ENCODE measurements at places on chromosomes 13 and 19.

- no peak for ATAC-seq
These were observed 151.9 kb downstream of the LACC1 start for GRCh38 chr13:44031555-44031954.

DNA sequence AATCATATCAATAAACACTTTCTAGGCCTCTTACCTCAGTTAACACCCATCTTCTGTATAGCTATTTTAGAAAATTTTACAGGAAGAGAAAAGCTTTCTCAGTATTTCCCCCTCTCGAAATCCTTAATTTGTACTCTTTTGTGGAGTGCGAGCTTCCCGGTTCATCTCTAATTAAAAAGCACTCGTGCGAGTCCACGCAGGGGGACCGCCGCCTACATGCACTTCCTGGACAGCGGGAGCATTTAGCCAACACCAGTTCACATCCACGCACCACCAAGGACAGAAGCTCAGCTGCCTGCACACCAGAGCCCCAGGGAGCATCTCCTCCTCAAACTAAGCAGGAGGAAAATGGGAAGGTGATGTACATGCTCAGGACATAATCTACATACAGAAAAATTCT lies 60.0 kb downstream of the RASA3 start:
- ATAC-seq, result no peak

- no peak for ATAC-seq
These were observed 184.8 kb downstream of the SHISA2 start for GRCh38 chr13:25867038-25867437.

DNA sequence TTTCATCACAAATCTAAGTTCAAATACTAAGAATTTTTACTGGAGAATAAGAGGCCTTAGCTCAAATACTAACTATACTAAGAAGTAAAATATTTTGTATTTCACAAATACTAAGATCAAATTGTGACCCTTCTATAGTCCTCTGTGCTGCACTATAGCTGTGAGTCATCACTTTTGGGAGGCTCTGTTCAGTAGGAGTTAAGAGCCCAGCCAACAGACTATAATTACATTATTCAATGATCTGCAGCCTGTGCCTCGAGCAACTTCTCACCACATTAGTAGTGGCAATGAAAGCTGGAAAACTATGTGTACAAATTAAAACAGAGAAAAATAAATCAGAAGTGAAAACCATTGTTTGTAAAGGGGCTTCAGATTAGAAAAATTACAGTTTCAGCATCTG lies 147.3 kb upstream of the GPC6 start:
- ATAC-seq, result peak; percentile 47

DNA sequence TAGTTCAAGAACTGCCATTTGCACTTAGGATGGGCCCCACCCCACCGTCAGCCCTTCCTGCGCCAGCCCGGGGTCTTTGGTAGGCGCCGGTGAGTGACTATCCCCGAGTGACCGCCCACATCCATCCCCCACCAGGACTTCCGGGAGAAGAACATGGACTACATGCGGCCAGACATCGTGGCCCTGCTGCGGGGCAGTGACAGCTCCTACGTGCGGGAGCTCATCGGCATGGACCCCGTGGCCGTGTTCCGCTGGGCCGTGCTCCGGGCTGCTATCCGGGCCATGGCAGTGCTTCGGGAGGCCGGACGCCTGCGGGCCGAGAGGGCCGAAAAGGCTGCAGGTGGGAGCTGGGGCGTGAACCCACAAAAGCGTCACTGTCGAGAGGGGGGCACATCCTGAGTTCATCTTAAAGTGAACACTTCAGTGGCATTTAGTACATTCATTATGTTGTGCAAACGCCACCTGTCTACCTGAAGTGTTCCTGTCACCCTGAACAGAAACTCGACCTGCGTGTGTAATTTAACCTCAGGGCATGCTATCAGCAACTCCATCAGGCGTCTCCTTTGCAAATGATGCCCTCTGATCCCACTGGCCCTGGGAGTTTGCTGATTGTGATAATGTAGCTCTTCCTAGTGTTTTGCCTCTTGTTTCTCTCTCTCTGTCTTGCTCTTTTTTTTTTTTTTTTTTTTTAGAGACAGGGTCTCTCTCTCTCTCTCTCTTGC lies 42.4 kb upstream of the USE1 start:
- ATAC-seq, result no peak

DNA sequence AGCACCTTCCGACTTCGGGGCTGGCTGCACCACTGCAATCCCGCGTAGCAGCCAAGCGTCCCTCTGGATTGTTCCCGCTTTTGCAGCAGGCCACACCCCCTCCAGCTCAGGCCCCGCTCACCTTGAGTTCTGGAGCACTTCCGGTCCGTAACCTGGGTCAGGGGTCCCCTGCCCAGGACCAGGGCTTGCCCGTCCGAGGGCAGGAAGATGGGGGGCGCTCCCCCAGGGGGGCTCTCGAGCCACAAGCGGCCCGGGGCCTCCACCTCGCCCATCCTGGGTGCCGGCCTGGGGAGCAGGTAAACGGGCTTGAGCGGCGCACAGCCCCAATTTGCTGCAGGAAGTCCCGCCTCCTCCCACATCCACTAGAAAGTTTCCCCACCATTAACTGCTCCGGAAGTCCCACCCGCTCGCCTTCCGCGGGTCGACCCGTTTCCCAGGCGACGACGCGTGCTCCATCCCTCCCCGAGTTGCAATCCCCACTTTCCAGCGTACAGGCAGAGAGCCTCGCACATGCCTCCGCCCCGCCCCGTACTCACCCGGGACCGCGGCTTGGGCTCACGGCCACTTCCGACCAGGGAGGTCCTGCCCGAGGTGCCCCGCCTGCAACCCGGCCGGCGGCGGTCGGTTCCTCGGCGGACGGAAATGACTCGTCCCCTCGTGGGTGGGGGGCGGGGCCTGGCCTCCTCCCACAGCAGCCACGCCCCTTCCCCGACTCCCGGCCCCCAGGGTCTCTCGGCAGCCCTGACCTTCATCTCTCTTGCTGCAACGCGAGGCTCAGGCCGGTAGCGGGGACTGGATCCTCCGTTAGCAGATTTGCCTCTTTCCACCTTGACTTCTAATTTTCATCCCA lies at the start of gene PNKP:
TSS of gene PNKP (minus strand) at position 644 of the 850 bp plus-strand sequence. CDS start at position 272, 372 bp downstream.
- peak; percentile 50 for ATAC-seq

GRCh38 chr13:81246556-81246955 lies 905.6 kb upstream of the SPRY2 start:
- ATAC-seq, result no peak

DNA sequence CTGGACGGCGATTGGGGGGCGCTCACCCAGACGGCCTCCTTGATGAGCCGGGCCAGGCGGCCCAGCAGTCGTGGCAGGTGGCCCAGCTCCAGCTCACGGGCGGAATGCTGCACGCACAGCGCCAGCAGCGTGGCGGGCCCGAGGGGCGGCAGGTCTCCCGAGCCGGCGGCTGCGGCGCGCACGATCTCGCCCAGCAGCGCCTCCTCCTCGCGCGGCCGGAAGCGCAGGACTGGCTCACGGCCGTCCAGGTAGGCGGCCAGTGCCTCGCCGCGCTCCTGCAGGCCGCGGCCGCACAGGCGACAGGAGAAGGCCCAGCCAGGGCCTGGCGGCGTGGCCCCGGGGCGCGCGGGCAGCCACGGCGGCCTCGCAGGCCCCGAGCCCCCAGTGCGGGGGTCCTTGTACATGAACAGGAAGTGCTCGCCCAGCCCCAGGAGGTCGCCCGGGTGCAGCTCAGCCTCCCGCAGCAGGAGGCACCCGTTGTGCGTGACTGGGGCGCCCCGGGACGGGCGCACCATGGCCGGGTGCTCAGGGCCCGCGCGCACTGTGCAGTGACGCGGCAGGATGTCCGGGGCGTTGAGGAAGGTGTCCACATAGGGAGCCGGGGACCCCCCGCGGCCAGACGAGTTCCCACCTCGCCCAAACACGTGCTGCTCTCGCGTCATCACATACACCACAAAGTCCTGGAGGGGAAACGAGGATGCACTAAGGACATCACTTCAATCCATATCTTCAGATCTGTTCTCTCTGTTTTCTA lies 9.6 kb upstream of the MAMSTR start:
- ATAC-seq, result no peak

DNA sequence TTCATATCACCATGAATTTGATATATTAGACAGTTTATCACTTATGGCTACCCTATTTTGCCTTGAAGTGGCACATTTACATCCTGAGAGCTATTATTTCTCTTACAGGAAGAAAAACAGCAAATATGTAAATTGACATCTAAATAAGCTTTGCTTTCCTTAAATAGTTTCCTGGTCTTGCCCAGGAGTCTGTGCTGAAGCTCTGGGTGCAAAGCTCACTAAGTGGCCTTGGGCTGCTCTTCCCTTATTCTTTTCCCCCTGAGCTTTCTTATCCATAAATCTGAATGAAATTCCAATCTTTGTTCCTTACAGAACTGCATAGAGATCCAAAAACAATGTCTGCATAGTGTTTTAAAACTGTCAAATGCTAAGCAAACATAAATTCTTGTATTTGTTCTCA lies 56.3 kb downstream of the TNFSF13B start:
- no peak for ATAC-seq

- peak; percentile 57 for ATAC-seq
These were observed 47.1 kb downstream of the MLLT1 start for GRCh38 chr19:6232601-6233055.

DNA sequence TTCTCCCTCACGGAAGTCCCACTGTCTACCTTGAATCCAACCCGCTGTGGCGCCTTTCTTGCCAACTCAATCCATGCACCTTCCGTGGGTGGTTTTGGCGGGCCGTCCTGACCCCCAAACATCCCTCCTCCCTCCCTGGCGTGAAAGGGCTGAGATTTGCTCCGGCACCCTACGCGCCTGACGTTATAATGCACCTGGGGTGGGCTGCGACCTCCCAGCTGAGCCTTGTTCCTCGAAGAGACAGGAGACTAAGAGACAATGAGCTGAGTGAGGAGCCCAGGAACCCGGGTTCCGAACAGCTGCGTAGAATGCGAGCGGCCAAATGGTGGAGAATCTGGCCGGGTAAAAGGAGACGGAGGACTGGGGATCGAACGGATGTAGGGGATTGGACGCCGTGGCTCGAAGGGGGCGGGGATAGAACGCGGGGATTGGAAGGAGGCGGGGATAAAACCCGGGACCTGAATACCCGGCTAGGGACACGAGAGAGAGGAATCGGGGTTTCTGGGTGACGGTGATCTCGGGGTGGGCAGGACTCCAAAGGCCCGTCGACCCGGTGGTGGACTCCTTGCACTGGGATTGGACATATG lies at the start of gene CPT1C:
TSS of gene CPT1C (plus strand) at position 461 of the 587 bp plus-strand sequence. CDS start 1,137 bp downstream, outside the sequence.
- ATAC-seq, result peak; percentile 72

DNA sequence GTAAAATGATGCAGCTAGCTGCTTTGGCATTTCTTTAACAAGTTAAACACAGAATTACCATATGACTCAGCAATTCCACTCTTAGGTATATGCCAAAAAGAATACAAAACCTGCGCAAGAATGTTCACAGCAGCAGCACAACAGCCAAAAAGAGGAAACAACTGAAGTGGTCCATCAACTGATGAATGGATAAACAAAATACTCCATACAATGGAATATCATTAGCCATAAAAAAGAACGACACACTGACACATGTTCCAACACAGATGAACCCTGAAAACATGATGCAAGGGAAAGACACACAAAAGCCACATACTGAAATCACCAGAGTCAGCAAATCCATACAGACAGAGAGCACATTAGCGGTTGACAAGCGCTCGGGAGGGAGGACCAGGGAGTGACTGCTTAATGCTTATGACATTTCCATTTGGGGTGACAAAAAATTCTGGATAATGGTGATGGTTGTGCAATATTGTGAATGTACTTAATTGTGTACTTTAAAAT lies 3.0 kb downstream of the PCID2 start:
- ATAC-seq, result no peak

DNA sequence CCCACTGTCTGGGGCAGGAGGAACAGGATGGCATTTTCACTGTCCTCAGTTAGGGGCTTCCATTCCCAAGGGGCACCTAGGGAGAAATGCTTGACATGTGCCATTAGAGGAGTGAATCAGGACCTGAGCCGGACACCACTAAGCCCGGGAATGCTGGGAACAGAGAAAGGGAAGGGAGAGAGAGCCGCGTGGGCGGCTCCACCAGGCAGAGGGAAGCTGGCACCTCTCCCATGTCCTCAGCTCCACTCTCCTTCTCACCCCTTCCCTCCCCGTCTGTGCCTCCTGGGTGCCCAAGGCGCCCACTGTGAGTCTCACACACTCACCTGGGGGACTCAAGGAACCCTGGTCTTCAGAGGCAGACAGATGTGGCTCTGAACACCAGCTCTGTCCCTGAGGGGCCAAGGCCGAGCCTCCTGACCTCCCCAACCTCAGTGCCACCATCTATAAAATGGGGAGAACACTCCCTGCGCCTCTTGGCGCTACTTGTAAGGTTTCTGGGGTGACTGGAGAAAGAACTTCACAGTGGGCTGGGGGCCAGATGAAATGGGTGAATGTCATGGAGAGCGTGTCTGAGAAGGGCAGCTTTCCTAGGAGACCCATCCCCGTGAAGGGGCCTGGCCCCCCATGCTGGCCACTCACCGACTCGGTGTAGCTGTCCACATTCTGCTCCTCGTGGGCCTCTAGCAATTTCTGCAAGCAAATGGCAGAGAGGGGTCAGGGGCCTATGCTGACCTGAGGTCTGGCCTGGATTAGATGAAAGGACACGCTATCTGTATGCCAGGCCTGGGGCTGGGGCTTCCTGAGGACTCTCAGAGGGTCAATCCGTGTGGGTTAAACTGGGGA lies 5.3 kb upstream of the KPTN start:
- no peak for ATAC-seq

- ATAC-seq, result no peak
These were observed 7.3 kb upstream of the INAFM1 start for GRCh38 chr19:47267350-47267759.
